ENCODE measurements at places on chromosomes 6 and 20. TPM values are rescaled to one million over a fixed set of nuclear protein-coding genes. Genes with fewer than 3 reads are reported as not detected.

DNA sequence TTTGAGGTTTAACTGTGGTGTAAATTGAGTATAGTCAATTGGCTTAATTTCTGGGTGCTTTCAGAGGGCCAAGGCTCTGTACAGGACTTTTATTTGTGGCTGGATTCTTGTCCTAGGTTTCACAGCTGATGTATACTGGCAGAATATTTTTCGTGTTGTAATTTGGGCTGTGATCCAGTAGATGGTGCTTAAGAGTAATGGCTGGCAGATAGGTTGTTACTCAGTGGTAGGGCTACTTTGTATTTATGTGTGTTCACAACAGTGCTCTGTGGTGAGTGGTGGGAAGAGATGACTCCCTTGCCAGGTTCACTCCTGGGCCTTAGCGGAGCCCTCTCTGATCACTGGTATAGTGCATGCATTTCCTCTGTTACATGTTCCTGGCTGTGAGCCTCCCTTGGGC, 34.5 kb upstream of the FERMT1 start:
- no peak for ATAC-seq

- ATAC-seq: peak; percentile 24
Measured at GRCh38 chr20:50055524-50056083, 57.3 kb downstream of the UBE2V1 start.

RSPH4A gene
- total RNA-seq: 1.4 TPM

BHLHE23 gene
- total RNA-seq: 0.52 TPM

DNA sequence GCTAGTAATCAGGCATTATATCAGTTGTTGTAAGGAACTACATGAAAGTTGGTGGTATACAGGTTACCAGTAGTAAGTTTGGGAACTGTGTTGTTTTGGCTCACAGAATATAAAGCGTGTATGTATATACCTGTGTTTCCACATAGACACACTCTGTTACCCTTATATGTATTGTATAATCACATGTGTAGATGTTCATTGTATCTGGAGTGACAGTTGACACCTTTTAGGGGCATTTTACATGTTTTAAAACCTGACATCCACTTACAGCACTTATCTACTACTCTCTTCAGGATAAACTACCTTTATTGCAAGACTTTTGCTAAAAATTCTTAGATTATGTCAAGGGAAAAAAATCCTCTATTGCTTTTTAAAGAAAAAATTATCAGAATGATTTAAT, 228.9 kb downstream of the LAMA2 start:
- ATAC-seq: no peak

GRCh38 chr6:39280247-39280731, 33.9 kb downstream of the KCNK17 start:
- peak; percentile 95 for ATAC-seq

DNA sequence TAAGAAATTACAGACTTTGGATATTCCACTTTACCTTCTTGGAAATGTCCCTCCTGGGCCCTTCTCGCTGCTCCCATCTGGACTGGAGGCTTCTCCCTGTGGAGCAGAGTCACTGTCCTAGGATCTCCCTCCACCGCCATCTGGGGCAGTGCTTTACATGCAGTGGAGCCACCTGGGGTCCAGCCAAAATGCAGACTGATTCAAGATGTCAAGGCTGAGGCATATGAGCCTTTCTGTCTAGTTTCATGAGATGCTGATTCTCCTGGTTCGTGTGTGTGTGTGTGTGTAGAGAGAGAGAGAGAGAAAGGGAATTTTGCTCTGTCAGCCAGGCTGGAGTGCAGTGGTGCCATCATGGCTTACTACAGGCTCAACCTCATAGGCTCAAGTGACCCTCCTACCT, 14.9 kb downstream of the MICA start:
- ATAC-seq: no peak

GNL1 gene
- 45.4 TPM for total RNA-seq

ZBTB22 gene
- total RNA-seq: 12.8 TPM

Measured in motor neuron (in vitro differentiated cells).